ENCODE measurements at places on chromosomes 1 and 21.
A peak's percentile ranks its signal among the peaks of the same experiment; 100 is the strongest.

DNA sequence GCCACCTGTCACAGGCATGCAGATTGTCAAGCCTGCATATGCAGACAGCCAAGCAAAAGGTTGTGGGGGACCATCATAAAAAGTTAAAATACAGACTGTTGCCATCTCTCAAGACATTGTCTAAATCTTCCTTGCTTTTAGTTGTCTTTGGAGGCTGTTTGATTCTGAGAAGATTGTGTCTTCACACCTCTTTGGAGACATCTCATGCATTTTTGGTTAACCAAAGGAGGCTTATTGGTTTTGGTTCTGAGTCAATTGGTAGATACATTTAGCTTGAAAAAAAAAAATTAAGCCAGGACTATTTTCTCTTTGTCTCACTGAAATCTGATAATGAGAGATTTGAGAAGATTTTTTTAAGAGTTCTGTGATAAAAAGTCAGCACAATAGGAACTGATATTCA, 217.6 kb downstream of the LYPLAL1 start:
- no peak overlapping the region for H3K27ac ChIP-seq
- H3K4me1 ChIP-seq: peaks cover 2% of the 10 kb centered on the region
- no peaks in the 10 kb centered on the region for H3K36me3 ChIP-seq
- H3K4me3 ChIP-seq: no peak overlapping the region
- no peak for DNase-seq

DNA sequence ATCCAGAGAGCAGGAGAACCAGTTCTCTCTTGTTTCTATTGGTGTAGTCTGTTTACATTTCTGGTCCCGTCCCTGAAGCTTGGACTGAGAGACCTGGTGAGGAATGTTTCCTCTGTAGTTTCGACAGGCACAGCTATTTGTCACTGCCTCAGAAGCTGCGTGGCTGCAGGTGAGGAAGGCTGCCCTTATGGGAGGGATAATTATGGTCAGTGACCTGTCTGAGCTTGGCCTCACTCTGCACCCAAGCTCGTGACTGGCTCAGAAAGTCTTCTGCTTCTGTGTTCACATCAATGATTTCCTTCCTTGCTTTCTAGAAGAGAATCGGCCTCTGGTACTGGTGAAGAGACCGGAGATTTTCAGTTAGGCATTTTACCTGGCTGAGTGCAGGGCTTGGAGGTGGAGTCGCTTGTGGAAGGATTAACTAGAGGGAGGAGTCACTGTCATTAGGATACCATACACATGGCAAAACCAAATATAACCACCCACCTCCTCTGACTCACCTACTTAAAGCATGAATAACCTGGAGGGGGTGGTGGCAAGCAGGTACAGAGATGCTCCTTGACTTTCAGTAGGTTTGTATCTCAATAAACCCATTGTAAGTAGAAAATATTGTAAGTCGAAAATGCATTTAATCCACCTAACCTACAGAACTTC, 19.9 kb upstream of the WDR26 start:
- H3K36me3 ChIP-seq: peaks cover 8% of the 10 kb centered on the region
- peaks cover 34% of the 10 kb centered on the region for H3K4me1 ChIP-seq
- no peaks in the 10 kb centered on the region for H3K27me3 ChIP-seq
- no peak overlapping the region for H3K27ac ChIP-seq

DNA sequence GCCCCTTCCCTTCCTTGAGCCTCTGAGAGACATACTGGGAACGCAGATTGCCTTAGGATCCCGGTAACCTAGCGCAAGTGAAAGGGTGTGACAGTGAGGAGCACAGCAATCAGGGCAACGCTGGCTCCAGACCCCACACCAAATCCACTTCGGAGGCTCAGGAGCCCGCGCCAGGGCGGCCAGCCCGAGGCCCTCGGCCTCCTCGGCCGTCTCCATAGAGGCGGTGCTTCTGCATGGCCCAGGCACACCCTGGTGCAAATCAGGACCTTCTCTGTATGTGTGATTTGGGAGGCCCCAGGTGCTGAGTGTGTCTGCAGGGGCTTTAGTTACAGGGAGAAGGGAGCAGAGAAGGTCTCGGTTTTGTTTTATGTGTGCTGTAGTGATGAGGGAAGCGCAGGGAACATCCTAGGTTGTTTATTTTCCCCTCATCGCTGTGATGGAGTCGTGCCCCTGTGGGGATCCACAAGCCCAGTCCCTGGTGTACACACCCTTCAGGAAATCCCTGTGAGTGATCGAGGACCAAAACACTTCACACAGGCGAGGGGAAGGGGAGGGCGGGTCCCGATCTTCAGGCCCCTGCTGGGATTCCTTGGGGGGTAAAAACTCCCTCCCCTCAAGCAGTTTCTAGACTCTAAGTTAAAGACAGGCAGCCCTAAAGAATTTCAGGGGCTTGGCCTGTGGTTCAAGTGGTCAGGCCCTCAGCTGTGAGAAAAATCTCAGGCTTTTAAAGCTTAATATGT, 9.4 kb downstream of the KIAA1614 start:
- H3K27me3 ChIP-seq: peaks cover 3% of the 10 kb centered on the region
- DNase-seq: no peak
- no peak overlapping the region for H3K27ac ChIP-seq
- H3K4me3 ChIP-seq: no peak overlapping the region

DNA sequence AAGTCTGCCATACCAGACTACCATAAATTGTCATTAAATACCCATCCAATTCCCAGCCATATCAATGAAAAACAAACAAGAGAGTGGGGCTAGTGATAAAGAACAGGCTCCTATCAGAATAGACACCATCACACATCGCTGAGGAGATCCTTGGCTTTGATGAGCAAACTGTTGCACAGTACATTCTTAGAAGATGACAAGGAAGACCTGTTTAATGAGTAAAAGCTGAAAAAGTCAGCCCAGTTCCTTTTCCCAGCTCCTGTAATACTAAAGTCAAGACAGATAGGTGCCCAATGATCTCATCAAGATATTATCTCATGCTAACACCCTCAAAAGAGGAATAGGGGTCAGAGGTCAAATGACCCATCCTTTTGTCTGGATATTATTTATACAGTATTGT, 164.5 kb upstream of the COA6 start:
- no peaks in the 10 kb centered on the region for H3K36me3 ChIP-seq
- H3K27ac ChIP-seq: no peak overlapping the region
- H3K27me3 ChIP-seq: peaks cover 24% of the 10 kb centered on the region
- peaks cover 9% of the 10 kb centered on the region for H3K4me1 ChIP-seq
- DNase-seq: no peak
- no peak overlapping the region for H3K4me3 ChIP-seq

- H3K4me1 ChIP-seq: no peaks in the 10 kb centered on the region
- H3K27me3 ChIP-seq: peaks cover 13% of the 10 kb centered on the region
- H3K4me3 ChIP-seq: no peak overlapping the region
- no peak overlapping the region for H3K27ac ChIP-seq
- no peaks in the 10 kb centered on the region for H3K36me3 ChIP-seq
These were observed 17.8 kb downstream of the GNG12 start for GRCh38 chr1:67815303-67816094.

DNA sequence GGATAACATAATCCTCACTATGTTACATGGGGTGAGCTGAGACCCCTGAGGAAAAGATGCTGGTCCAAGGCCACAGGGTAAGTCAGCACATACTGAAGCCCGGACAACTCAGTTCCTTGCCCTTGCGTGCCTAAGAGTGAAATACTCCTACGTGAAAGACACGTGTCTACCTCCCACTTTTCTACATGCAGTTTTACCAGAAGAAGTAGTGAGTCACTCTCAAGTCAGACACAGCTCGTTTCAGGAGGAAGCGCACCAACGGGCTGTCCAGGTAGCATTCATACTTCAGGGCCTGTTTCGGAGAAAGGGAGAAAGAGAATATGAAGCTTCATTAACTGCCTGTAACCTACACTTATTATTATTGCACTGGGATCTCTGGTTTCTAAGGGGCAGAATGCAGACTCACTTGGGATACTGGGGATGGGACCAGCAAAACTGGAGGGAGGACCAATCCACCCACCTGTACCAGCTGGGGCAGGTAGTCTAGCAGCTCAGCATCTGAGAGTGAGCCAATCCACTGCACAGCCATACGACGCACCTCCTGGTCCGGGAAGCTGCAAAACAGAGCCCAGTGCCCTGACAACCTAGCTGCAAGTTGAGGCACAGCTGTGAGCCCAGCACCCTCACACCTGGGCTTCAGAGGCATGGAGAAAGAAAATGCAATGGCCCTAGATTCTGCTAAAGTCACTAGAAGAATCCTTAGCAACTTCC, 32.4 kb upstream of the PPP1R15B start:
- peaks cover 51% of the 10 kb centered on the region for H3K36me3 ChIP-seq
- H3K4me1 ChIP-seq: peaks cover 25% of the 10 kb centered on the region
- no peak for DNase-seq
- H3K4me3 ChIP-seq: peak overlapping the region; percentile 0
- no peaks in the 10 kb centered on the region for H3K27me3 ChIP-seq

- H3K4me3 ChIP-seq: no peak overlapping the region
- no peak for DNase-seq
- H3K4me1 ChIP-seq: no peaks in the 10 kb centered on the region
These were observed 233.2 kb upstream of the NR5A2 start for GRCh38 chr1:199794105-199794863.

- H3K27me3 ChIP-seq: peaks cover 27% of the 10 kb centered on the region
- no peak overlapping the region for H3K4me3 ChIP-seq
- no peak for DNase-seq
- H3K4me1 ChIP-seq: no peaks in the 10 kb centered on the region
- no peak overlapping the region for H3K27ac ChIP-seq
- no peaks in the 10 kb centered on the region for H3K36me3 ChIP-seq
These were observed 40.5 kb downstream of the COL6A1 start for GRCh38 chr21:46021978-46022544.

- peak overlapping the region; percentile 76 for H3K4me3 ChIP-seq
- H3K27ac ChIP-seq: peak overlapping the region; percentile 96
- H3K27me3 ChIP-seq: no peaks in the 10 kb centered on the region
- H3K36me3 ChIP-seq: peaks cover 30% of the 10 kb centered on the region
- H3K4me1 ChIP-seq: peaks cover 64% of the 10 kb centered on the region
These were observed 251.3 kb upstream of the FGGY start for GRCh38 chr1:59045636-59046035.

GRCh38 chr1:167476061-167476460, 42.3 kb downstream of the CD247 start:
- peaks cover 73% of the 10 kb centered on the region for H3K4me1 ChIP-seq
- H3K36me3 ChIP-seq: peaks cover 64% of the 10 kb centered on the region
- no peak overlapping the region for H3K4me3 ChIP-seq
- H3K27ac ChIP-seq: no peak overlapping the region
- no peaks in the 10 kb centered on the region for H3K27me3 ChIP-seq

DNA sequence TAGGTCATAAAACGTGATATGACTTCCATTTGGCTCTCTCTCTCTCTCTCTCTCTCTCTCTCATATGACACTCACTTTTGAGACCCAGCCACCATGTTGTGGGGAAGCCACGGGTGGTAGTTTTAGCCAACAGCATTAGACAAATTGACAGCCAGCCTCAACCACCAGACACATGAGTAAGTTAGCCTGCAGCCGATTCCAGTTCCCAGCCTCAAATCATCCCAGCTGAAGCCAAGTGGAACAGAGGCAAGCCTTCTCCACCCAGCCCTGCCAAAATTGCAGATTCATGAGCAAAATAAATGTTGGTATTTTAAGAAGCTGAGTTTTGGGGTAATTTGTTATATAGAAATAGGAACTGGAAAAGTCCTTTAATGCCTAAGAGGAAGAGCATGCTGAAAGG, 98.0 kb upstream of the DNAH14 start:
- H3K36me3 ChIP-seq: no peaks in the 10 kb centered on the region
- peaks cover 15% of the 10 kb centered on the region for H3K27me3 ChIP-seq
- H3K4me3 ChIP-seq: no peak overlapping the region
- no peak for DNase-seq

- no peaks in the 10 kb centered on the region for H3K36me3 ChIP-seq
- no peak for DNase-seq
- H3K4me1 ChIP-seq: no peaks in the 10 kb centered on the region
- peaks cover 2% of the 10 kb centered on the region for H3K27me3 ChIP-seq
- no peak overlapping the region for H3K4me3 ChIP-seq
These were observed 592.7 kb downstream of the USP25 start for GRCh38 chr21:16322454-16322853.

- peaks cover 9% of the 10 kb centered on the region for H3K36me3 ChIP-seq
- H3K27ac ChIP-seq: peak overlapping the region; percentile 77
- H3K4me1 ChIP-seq: peaks cover 53% of the 10 kb centered on the region
- H3K4me3 ChIP-seq: peak overlapping the region; percentile 40
These were observed 75.5 kb downstream of the TPR start for GRCh38 chr1:186299570-186299969.

DNA sequence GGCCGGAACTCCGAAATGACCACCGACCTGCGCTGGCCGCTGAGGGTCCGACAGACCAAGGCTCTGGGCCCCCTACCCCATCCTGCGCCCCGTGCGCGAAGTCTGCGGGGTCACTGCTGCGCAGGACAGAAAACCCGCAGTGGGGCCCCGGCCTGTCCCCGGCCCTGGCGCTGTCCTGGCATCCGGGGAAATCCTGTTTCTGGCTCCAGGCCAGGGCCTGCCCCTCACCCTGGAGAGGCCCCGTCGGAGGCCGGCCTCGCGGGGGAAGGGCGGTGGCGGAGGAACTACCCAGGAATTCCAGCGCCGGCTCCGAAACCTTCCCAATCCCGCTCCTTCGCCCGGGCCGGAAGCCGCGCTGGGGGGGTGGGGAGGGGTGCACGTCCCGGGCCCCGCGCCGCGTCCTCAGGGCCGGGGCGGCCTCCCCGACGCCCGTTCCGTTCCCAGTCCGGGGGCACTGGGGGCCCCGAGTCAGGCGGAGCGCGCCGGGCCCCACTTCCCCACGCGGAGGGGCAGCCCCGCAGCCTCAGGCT, 77.0 kb downstream of the MORN1 start:
- H3K27me3 ChIP-seq: no peaks in the 10 kb centered on the region
- no peak overlapping the region for H3K4me3 ChIP-seq
- DNase-seq: no peak
- H3K36me3 ChIP-seq: peaks cover 3% of the 10 kb centered on the region
- no peak overlapping the region for H3K27ac ChIP-seq
- H3K4me1 ChIP-seq: peaks cover 2% of the 10 kb centered on the region

DNA sequence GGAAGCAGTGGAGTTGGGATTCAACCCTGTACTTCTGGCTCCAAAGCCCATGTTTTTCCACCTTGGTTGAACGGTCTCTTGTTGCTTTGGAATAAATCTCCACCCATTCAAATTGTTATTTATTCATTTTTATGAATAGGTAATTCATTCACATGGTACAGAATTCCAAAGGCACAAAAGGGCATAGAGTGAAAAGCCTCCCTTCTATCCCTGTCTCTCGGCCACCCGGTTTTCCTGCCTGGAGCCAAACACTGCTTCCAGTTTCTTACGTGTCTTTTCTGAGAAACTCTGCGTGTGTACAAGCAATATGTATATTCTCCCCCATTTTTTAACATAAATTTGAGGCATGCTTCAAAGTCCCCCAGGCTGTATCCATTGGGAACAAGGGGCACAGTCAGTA, 3.9 kb downstream of the EXTL1 start:
- H3K4me3 ChIP-seq: no peak overlapping the region
- DNase-seq: no peak
- H3K27ac ChIP-seq: no peak overlapping the region
- H3K27me3 ChIP-seq: peaks cover 6% of the 10 kb centered on the region
- H3K36me3 ChIP-seq: no peaks in the 10 kb centered on the region
- H3K4me1 ChIP-seq: peaks cover 6% of the 10 kb centered on the region

DNA sequence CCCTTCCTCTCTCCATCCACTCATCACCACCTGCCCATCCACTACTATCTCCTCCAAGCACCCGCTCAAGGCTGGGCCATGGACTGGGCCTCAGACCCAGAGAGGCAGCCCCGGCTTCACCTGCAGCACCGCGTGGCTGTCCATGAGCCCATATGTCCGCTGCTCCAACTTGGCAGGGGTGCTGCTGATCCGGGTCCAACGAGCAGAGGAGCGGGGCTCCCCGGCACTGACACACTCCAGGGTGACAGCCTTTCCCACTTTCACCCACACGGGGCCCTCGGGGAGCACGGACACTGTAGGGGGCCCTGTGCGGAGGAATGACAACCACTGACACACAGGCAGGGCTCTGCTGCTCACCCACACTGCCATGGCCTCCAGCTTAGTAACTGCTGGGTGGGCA, 28.9 kb downstream of the LDLRAD2 start:
- DNase-seq: no peak
- no peaks in the 10 kb centered on the region for H3K36me3 ChIP-seq
- H3K27me3 ChIP-seq: no peaks in the 10 kb centered on the region
- H3K4me3 ChIP-seq: no peak overlapping the region
